ENCODE measurements at places on chromosomes 13 and 19.

DNA sequence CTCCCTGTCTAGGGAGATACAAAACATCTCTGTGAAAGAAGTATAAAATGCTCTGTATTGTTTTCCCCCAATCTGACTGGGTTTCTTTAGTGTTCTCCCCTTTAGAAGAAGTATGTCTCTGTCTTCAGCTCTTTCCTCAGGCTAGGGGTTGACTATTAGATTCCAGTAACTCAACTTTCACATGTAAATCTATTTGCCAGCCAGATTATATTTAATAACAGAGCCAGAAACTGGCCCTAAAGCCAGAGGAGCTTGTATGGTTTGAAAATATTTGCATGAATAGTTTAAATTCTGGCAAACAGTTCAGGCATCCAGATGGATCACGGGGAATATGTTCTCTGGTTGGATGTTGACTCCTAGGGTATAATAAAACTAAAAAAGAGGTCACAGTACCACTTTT is 22.3 kb upstream of the CYSLTR2 start:
- DNase-seq, result no peak

DNA sequence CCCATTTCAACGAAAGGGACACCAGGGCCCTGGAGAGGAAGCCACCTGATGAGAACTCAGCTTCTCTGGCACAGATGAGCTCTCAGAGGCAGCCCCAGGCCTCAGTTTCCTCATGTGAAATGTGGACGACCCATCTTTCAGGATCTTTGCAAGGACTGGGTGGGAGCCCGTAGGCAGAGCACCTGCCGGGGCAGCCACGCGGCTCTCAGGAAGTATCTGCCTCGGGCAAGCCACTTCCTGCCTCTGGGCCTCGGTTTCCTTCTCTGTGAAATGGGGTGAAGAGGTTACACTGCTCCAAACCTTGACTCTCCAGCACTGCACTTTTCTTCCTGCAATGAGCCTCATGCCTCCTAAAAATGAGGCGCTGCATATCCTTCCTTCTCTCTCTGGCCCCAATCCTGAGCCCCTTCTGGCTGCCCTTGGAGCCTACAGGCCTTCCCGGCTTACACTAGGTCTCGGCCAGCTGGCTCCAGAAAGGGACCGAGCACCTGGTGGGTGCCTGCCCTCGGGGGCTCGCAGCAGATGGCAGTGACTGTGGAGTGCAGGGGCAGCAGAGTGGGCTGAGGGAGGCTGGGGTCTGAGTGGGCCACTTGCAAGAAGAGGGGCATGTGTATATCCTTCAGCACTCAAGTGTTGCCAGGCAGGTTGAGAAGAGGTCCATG is 3.5 kb downstream of the SSBP4 start:
- DNase-seq, result peak; percentile 48

- no peak for DNase-seq
Observed at GRCh38 chr13:107277911-107278310, 710.0 kb upstream of the ARGLU1 start.

- peak; percentile 12 for DNase-seq
Observed at GRCh38 chr13:40024204-40024966, 368.9 kb downstream of the COG6 start.

GRCh38 chr13:41458187-41458760 is 924 bp downstream of the RGCC start:
- no peak for DNase-seq

- DNase-seq, result no peak
Observed at GRCh38 chr19:30498707-30499106, 126.5 kb downstream of the ZNF536 start.

Data from T-helper 2 cell (primary cell).